ENCODE measurements at places on chromosomes 11 and 22. TPM values are rescaled to one million over a fixed set of nuclear protein-coding genes. Genes with fewer than 3 reads are reported as not detected.

Gene SVIP
- 11.8 TPM for total RNA-seq

DNA sequence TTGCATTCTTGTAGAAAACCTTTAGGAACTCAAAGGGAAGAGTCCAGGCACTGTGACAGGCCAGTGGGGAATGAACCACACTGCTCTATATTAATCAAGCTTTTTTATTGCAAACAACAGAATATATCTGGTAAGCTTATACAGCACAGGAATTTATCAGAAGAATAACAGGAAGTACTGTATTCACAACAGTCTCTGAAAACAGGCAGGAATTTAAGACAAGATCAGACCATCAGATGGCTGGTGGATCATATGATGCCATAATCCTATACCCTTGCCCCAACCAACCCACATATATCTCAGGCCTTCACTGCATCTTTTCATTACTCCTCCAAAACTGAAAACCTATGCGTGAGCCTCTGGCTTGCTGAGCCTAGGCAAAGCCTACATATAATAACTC, 1.0 kb upstream of the HTATIP2 start:
- ATAC-seq: no peak

- no peak for ATAC-seq
Observed at GRCh38 chr11:129215506-129216245, 23.6 kb upstream of the ARHGAP32 start.

- ATAC-seq: no peak
Observed at GRCh38 chr11:47035108-47035507, 98.5 kb downstream of the CSTPP1 start.

DNA sequence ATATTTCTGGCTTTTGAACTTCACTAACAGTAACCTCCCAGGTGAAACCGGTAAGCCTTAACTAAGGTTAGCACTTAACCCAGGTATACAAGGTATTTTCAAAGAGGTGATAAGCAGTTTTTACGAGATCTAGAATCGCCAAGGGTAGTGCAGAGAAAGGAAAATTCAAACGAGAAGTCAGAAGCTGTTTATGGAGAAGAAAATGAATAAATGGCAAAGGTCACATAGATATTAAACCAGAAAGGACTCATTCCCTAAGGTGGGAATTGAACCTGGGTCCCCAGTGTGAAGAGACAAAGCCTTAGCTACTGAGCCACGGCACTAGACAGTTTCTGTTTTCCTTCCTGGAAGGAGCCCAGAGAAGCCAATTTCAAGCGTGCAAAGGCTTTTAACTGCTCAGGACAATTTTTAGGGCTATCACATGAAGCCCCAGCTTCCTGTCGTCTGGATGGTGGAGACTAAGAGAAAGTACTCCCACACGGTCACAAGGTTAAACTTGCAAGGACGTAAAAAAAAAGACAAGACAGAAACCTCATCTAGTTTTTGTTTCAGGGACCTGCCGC, 5.7 kb upstream of the C1QTNF6 start:
- no peak for ATAC-seq

Gene HTR3B
- not detected for total RNA-seq

DNA sequence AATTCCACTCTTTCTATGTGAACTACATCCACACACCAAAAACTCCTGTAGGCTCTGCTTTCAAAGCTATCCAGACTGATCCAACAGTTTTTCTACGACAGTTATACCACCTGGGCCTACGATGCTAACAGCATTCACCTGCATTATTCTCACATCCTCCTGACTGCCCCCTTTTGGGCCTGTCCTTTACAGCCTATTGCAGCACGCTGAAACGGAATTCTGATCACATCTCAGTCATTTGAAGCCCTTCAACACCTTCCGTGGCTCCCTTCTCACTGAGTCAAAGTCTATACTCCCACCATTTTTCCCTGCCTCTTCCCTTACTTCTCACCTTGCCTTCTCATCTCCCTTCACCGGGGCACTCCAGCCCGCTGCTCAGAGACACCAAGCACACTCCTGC, 791.3 kb upstream of the KIRREL3 start:
- ATAC-seq: no peak

Gene OR10D3
- not detected for total RNA-seq

DNA sequence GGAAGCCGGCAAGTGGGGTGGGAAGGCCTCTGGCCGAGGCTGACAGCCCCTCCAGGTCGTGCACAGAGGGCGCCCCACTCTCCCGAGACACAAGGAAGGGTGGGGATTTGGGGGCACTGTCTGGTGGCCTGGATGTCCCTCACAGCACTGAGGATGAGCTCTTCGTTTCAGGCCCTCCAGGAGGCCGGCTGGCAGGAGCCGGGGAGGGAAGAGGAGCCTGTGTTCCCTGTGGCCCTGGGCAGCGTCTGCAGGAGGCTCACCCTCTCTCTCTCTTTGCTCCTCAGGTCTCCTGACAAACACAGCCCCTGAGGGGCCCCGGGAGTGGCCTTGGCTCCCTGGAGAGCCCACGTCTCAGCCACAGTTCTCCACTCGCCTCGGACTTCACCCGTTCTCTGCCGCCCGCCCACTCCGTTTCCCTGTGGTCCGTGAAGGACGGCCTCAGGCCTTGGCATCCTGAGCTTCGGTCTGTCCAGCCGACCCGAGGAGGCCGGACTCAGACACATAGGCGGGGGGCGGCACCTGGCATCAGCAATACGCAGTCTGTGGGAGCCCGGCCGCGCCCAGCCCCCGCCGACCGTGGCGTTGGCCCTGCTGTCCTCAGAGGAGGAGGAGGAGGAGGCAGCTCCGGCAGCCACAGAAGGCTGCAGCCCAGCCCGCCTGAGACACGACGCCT, 1078.0 kb downstream of the BRD1 start:
- no peak for ATAC-seq

- ATAC-seq: no peak
Observed at GRCh38 chr11:68302670-68303069, 9.7 kb upstream of the LRP5 start.

- ATAC-seq: no peak
Observed at GRCh38 chr11:84691830-84692229, 935.3 kb downstream of the DLG2 start.

- ATAC-seq: peak; percentile 69
Observed at GRCh38 chr11:87878373-87878825, 296.8 kb downstream of the RAB38 start.

DNA sequence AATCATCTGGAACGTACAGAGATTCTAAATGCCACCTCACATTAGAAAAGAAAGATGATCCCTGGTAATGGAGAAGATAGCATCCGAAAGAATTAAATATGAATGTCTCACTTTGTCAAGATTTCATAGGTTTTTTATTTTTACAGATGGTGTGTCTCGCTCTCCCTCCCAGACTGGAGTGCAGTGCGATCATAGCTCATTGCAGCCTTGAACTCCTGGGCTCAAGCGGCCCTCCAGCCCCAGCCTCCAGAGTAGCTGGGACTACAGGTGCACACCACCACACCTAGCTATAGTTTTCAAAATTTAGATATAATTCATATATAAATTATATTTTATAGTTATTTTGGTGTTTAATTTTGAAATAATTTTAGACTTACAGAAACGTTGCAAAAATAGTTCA, 16.7 kb upstream of the SMTN start:
- ATAC-seq: no peak

GRCh38 chr22:23683545-23683944, 7.3 kb upstream of the RGL4 start:
- no peak for ATAC-seq

DNA sequence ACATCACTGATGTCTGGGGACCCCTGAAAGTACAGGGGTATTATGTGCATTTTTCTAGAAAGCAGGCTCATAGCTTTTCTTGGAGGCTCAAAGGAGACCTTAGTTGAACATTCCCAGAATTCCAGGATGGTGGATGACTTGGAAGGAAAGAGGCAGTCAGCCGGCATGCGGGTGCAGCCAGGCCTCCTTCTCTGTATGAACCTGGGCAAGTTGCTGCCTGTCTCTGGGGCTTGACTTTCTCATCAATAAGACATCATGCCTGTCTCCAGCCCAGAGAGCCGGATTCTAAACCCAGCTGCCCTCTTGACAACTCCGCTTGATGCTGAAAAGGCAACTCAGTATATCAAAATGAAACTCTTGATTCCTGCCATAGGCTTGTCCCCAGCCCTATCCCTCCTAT, 12.6 kb downstream of the MS4A15 start:
- ATAC-seq: no peak

Gene P2RY6
- total RNA-seq: 0.19 TPM

GRCh38 chr11:21564833-21565682, 627.8 kb upstream of the ANO5 start:
- ATAC-seq: no peak

DNA sequence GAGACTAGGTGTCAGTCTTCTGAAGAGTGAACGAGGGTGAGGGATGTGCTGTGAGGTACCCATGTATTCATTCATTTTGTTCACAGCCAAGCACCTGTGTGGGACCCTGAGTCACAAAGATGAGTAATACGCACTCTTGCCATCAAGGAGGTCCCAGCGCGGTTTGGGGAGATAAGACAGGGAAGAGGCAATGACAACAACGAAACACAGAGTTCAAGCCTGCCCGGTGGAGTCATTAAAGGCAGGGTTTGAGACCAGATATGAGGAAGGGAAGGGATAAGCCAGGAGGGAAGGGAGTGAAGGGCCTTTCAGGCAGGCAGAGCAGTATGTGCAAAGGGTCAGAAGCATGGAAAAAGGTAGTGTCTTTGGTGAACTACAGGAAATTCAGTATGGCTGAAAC, 4.6 kb downstream of the DCHS1 start:
- no peak for ATAC-seq

Gene TMEM126B
- total RNA-seq: 109 TPM

Gene NXPE4
- 0.13 TPM for total RNA-seq

- ATAC-seq: no peak
Observed at GRCh38 chr11:128684549-128685401, 9.1 kb upstream of the FLI1 start.

Gene KRTAP5-8
- 0.60 TPM for total RNA-seq

DNA sequence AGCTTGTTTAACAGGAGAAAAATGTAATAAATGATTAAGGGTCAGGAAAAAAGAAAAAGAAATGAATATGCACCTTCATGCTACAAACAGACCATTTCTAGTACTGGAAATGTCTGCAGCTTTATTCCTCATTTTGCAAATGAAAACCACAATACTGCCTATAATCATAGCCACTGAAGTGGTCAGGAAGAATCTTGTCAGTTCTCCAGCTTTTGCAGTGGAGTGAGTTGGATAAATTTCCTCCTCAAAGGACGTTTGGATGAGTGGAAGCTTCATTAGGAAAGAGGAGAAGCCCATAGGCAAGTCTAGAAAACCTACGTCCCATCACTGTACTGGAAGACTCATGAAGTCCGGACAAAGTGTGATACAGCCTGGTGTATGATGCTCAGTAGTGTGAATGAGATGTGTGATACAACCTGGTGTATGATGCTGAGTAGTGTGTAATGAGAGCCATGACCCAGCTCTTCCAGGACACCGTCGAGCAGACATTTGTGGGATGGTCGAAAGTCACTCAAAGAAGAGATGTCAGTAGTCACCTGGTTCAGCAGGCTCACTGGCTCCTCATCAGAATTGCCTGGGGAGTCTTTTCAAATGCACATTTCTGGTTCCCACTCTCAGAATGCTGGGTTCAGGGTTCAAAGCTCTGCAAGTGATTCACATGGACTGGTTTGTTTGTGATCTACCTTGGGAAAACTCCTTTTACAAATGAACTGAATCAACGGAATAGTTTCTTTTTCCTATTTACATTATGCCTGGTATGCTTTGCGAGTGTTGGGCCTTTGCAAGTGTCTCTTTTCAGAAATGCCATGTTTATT, 101.3 kb downstream of the PDHX start:
- ATAC-seq: no peak

DNA sequence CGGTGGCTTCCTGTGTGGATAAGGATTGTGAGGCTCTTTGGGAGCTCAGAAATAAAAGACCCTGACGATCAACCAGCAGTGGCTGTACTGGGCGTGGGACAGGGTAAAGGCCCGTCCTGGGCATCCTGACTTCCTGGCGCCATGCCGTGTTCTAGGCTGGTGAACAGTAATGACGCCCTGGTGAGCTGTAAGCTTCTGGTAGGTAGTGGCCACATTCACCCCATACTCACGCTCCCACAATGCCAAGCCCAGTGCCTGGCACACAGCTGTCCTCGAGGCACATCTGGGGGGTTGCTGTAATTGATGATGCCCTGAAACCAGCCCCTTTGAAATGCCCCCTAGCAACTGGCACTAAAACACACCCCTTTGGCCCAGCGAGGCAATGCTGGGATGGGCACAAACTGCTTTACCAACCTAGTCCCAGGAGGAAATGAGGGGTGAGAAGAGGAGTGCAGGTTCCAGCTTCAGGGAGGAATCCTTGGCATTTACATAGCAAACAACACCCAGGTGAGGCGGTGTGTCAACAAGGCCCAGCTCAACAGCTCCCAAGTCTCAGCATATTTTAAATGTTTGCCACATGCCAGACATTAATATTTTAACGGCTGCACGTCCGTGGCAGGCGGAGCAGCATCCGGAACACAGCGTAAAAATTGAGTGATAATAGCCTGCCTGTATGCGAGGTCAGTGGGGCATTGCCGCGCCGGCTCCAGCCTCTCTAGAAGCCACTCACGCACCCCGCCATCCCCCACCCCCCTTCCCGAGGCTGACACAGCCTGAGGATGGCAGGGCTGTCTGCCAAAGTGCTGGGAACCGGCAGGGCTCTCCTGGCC, 79.3 kb downstream of the DSCAML1 start:
- peak; percentile 84 for ATAC-seq

DNA sequence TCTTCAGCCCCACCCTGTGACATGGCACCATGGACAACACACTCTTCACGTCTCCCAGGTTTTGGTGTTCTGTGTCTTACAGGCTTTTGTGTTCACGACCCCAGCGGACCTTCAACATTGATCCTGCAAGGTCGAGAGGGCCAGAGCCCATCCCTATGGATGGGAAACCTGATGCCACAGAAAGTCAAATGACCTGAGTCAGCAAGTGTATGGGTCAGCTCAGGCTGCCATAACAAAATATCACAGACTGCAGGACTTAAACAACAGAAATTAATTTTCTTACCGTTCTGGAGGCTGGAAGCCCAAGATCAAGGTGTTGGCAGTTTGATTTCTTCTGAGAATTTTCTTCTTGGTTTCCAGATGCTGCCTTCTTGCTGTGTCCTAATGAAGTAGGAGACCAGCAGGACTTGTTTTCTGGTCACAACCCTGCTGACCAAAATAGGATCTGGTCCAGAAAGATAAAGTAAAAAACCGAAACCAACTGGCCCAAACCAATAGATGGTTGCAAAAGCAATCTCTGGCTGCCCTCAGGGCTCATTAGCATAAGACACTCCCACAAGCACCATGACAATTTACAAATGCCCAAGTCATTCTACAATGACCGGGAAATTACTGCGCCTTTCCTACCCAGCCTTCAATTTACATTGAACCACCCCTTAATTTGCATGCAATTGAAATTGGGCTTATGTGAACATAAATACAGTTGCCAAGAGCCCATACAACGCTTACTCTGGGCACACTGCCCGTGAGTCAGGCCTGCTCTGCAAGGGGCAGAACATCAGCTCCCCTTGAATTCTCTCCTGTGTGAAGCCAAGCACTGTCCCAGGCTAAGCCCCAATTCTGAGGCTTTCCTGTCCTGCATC, 113.9 kb downstream of the RPS6KA4 start:
- ATAC-seq: peak; percentile 83

Gene NRXN2
- 0.83 TPM for total RNA-seq

GRCh38 chr11:9489080-9489765, 28.4 kb downstream of the ZNF143 start:
- no peak for ATAC-seq

- peak; percentile 2 for ATAC-seq
Observed at GRCh38 chr22:24953384-24954113, 1.0 kb downstream of the KIAA1671 start.

GRCh38 chr11:77609234-77609633, 19.5 kb downstream of the AQP11 start:
- no peak for ATAC-seq

- no peak for ATAC-seq
Observed at GRCh38 chr11:95498722-95499425, 267.9 kb upstream of the SESN3 start.

GRCh38 chr22:48576333-48577013, 1251.2 kb downstream of the BRD1 start:
- ATAC-seq: peak; percentile 67
